Left ventricle myocardium superior (tissue), 1 donor: ENCODE measurements at places on chromosomes 2 and 18.

DNA sequence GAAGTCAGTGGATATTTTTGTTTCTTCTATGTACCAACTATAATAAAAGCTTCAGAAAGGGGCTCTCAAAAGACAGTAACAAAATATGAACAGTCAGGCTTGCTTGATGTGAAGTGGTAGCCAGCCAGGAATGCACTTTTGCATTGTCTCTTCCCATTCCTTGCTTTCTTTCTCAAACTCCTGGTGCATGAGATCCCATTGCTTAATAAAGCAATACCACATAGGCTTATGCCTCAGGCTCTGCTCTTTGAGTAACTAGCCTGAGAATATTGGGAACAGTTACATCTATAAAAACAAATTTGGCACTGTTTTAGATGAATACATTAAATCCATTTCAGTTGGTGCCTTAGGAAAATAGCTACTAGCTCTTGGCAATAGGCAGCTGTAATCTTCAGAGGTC lies 62.6 kb upstream of the ST6GAL2 start:
- DNase-seq: no peak

- no peak for DNase-seq
Measured at GRCh38 chr2:8379549-8379948, 302.3 kb upstream of the ID2 start.

DNA sequence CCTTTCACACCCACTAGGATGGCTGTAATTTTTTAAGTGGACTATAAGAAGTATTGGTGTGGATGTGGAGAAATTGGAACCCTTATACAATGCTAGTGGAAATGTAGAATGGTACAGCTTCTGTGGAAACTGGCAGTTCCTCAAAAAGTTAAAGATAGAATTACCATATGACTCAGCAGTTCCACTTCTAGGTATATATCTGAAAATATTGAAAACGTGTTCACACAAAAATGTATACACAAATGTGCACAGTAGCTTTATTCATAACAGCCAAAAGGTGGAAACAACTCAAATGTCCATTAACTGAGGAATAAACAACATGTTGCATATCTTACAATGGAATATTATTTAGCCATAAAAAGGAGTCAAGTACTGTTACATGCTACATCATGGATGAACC lies 17.7 kb downstream of the TANK start:
- DNase-seq: no peak

- no peak for DNase-seq
Measured at GRCh38 chr2:13056259-13056843, 339.6 kb downstream of the TRIB2 start.

DNA sequence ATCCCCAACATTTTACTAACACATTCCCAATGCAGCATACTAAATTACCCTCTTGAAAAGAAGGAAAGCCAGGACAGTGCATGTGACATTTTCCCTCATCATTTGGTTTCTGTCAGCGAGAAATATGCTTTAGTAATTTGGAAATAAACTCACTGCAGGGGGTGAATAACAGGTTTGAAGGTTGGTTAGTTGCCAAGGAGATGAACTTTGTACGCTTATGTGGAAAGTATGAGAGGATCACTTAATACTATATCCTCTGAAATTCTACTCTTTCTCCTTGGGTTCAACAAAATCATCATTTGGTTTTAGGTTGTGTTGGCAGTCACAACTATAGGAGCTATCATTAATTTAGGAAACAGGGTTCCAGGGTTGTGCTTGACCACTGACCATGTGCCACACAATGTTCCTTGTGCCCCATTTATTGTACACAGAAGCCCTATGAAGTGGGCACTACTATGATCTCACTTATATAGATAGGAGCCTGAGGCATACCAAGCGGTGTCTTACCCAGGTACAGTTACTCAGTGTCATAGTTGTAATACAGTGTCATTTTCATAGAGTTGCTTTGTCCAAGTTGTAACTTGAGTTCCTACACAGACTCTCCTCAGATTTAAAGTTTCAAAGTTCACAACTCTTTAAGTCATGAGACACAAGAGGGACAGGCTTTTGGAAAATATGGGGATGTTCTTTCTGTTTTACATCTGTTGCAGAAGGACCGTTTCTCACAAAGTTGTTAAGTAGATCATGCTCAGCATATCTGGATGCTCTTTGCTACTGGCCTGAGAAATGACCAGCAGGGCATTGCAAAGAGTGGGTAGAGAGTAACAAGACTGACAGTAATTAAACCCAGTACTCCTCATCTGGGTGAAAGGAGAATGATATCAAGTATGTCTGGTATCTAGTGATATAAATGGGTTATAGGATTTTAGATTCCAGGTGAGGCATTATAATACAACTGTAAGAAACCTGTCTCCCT lies 91.8 kb downstream of the MAP4K4 start:
- no peak for DNase-seq

GRCh38 chr2:159497256-159497655 lies 119.1 kb downstream of the BAZ2B start:
- no peak for DNase-seq

- no peak for DNase-seq
Measured at GRCh38 chr18:49632588-49632987, 70.7 kb downstream of the LIPG start.

GRCh38 chr2:11017921-11018320 lies 106.2 kb downstream of the KCNF1 start:
- DNase-seq: no peak

DNA sequence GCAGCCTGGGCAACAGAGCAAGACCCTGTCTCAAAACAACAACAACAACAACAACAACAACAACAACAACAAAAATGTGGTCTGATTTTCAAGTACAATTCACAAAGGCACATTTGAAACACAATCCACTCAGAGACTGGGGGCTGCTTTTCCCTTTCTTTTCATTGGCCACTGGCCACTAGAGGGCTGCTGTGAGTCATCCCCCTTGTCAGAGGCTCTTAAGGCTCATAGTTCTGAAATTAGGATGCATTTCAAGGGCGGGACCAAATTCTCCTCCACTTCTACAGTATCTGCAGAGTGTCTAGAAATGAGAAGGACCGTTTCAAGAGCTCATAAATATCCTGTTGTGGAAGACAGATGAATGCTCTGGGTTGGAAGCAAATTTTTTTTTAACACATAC lies 285.4 kb downstream of the NRXN1 start:
- no peak for DNase-seq

DNA sequence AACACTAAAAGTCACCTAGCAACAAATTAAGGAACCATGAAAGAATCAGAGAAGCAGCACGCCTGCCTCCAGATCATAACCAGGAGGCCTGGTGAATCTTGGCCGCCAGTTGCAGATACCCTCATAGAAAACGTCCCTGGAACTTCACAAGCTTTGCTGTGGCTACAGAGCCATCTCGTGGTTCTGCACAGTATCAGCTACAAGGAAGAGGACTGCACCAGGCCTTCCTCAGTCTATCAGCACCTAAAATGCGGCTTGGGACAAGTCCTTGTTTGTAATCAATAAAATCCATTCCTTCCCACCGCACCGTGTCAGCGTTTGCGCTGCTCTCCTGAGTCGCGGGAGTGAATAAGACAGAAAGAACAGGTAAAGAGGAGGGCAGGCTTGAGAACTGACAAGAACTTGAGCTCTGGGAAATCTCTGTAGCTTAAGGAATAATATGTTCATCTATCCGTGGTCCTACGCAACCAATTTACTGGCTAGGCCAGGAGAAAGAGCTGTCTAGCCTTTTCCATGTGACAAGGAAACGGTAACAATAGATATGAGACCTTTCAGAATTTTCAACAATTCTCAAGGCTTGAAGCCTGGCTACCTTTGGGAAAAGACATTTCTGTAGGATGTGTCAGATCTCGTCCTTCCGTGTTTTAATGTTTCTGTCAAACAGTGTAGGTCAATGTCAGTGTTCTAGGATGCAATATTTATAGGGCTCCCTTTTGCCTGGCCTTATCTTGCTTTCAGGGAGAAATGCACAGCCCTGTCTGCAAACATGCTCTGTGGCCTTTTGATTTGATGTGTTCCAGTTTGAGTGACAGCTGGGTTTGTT lies 128.5 kb upstream of the RAB12 start:
- no peak for DNase-seq

DNA sequence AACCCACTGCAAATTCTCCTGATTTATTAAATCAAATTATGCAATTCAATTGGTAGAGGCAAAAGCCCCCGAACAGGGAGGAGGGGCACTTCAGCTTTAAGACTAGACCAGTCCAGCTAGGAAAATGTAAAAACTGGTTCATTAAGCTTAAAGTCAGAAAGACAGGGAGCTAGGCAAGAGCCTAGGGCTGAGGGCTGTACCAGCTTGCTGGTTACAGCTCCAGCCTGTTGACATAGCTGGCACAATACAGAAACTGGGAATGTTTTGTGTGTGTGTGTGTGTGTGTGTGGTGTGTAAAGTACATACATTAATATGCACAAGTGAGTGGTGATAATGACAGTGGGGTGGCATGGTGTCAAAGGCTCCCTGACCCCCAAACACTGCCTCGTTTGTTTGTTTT lies 307.0 kb upstream of the CELF4 start:
- DNase-seq: no peak

DNA sequence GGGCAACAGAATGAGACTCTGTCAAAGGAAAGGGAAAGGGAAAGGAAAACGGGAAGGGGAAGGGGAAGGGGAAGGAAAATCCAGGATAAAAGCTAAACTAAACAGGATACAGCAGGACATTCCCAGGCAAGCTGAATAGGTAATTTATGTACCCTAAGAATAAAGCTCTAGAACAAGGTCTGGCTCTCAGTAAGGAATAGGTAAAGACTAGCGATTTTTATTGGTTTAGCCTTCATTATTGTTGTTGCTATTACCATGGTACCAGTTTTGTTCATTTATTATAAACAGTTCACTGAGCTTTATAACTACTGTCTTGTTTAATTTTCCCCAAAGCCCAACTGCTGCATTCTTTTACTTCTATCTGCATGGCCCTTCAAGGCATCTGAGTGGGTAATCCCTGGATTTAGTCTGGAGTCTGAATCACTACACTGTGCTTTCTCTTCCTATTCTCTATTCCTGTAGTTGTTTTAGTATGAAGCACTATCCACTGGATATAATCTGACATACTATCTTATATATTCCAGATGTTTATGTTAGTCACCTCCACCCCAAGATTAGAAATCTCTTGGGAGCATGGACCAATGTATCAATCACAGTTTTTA lies 127.1 kb upstream of the TANK start:
- DNase-seq: no peak

DNA sequence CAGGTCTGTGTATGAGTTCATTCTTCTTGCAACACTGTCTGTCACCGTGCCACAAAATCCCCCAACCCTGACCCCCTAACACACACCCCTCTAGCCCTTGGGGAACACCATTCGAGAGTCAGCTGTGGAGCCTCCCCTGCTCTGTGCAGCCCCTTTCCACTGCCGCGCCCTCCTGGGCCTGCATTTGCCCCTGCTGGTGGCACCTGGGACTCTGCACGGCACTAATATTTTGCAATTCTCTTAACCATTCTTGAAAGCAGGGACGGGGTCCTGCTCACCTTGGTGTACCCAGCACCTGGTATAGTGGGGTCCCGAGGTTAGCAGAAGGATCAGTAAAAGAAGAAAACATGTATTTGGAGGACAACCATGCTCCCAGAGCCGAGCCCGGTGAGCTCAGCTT lies 124.0 kb downstream of the HDAC4 start:
- DNase-seq: no peak

GRCh38 chr2:19313553-19313952 lies 44.9 kb downstream of the OSR1 start:
- DNase-seq: no peak

- DNase-seq: no peak
Measured at GRCh38 chr2:27501042-27501441, 4.4 kb downstream of the GCKR start.

GRCh38 chr18:9417073-9417851 lies 58.1 kb upstream of the RALBP1 start:
- DNase-seq: peak; percentile 68

- DNase-seq: no peak
Measured at GRCh38 chr2:22126106-22126505, 1002.3 kb downstream of the TDRD15 start.

DNA sequence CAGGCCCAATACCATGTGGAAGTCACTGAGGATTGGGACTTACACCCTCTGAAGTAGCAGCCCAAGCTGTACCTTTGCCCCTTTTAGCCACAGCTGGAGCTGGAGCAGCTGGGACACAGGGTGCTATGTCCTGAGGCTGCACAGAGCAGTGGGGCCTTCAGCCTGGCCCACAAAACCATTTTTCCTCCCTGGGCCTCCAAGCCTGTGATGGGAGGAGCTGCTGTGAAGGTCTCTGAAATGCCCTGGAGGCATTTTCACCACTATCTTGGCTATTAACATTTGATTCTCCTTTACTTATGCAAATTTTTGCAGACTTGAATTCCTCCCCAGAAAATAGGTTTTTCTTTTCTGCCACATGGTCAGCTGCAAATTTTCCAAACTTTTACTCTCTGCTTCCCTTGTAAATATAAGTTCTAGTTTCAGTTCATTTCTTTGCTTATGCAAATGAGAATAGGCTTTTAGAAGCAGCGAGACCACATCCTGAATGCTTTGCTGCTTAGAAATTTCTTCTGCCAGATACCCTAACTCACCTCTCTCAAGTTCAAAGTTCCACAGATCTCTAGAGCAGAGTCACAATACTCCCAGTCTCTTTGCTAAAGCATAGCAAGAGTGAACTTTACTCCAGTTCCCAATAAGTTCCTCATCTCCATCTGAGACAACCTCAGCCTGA lies 213.8 kb upstream of the MGAT5 start:
- DNase-seq: no peak

DNA sequence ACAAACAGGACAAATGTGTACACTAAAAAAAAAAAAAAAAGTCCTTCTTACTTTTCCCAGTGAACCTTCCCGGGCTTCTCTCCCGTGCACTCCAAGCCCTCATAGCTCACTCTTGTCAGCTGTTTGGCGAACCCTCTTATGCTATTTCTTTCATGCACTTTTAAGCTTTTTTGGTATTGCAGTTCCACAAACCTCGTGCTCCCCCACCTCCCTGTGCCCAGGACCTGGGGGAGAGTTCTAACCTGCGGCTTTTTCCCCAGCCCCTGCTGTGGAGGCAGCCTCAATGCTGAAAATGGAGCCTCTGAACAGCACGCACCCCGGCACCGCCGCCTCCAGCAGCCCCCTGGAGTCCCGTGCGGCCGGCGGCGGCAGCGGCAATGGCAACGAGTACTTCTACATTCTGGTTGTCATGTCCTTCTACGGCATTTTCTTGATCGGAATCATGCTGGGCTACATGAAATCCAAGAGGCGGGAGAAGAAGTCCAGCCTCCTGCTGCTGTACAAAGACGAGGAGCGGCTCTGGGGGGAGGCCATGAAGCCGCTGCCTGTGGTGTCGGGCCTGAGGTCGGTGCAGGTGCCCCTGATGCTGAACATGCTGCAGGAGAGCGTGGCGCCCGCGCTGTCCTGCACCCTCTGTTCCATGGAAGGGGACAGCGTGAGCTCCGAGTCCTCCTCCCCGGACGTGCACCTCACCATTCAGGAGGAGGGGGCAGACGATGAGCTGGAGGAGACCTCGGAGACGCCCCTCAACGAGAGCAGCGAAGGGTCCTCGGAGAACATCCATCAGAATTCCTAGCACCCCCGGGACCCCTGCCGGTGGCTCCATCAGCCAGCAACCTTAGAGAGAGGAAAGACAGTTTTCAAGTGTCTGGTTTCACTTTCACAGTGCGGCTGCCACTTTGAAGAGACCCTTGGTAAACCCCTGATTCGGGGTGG lies 826 bp downstream of the KCNE4 start:
- DNase-seq: peak; percentile 40

- DNase-seq: no peak
Measured at GRCh38 chr2:142723236-142723635, 154.2 kb upstream of the KYNU start.
